Activated CD4-positive, alpha-beta T cell treated with anti-CD3 and anti-CD28 coated beads for 36 hours (primary cell): ENCODE measurements at places on chromosomes 11 and 22. TPM values are rescaled to one million over a fixed set of nuclear protein-coding genes. Genes with fewer than 3 reads are reported as not detected.

Gene AGBL2
- 3.5 TPM for total RNA-seq

Gene IGLL1
- not detected for total RNA-seq

Gene CSNK2A3
- 2.1 TPM for total RNA-seq

Gene NRGN
- total RNA-seq: 13.5 TPM

Gene NPTXR
- total RNA-seq: 1.3 TPM

Gene SYT9
- not detected for total RNA-seq

Gene OTUB1
- 77.4 TPM for total RNA-seq

Gene MMP27
- not detected for total RNA-seq

Gene OSM
- 13.8 TPM for total RNA-seq

Gene PYGM
- total RNA-seq: 1.5 TPM

Gene HIC2
- 4.2 TPM for total RNA-seq

Gene CTSW
- total RNA-seq: 1.7 TPM

Gene SLC17A6
- not detected for total RNA-seq

Gene MYRF
- 0.25 TPM for total RNA-seq

Gene RBM4
- total RNA-seq: 122 TPM

Gene WT1
- total RNA-seq: not detected

Gene HEPN1
- total RNA-seq: not detected

Gene RBM4B
- total RNA-seq: 14.8 TPM

Gene PGA4
- not detected for total RNA-seq

Gene CRYBB2
- 0.30 TPM for total RNA-seq

Gene MAPK11
- total RNA-seq: 11.6 TPM

Gene CNGA4
- total RNA-seq: 0.21 TPM
